ENCODE measurements at places on chromosomes 5 and 9.
A peak's percentile ranks its signal among the peaks of the same experiment; 100 is the strongest.

- no peak for DNase-seq
Measured at GRCh38 chr5:61746831-61747575, 414.9 kb downstream of the ZSWIM6 start.

DNA sequence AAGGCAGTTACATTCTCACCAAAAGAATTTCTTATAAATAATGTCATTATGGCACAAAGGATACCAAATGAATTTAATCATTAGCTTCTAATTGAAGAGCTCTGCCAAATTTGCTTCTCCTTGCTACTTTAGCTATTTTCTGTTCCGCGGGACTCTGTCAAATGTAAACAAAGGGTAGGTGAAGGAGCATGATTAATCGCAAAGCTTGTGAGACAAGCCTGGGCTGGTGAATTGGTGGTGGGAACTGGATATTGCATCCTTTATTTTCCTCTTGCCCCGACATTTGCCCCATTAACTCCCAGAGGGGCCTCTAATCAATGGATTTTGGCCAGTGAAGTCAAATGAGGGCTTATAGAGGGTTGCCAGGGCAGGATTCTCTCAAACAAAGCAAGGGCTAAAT lies 234.2 kb upstream of the RFX3 start:
- DNase-seq, result no peak

- DNase-seq, result no peak
Measured at GRCh38 chr5:93748875-93749397, 7.5 kb upstream of the POU5F2 start.

DNA sequence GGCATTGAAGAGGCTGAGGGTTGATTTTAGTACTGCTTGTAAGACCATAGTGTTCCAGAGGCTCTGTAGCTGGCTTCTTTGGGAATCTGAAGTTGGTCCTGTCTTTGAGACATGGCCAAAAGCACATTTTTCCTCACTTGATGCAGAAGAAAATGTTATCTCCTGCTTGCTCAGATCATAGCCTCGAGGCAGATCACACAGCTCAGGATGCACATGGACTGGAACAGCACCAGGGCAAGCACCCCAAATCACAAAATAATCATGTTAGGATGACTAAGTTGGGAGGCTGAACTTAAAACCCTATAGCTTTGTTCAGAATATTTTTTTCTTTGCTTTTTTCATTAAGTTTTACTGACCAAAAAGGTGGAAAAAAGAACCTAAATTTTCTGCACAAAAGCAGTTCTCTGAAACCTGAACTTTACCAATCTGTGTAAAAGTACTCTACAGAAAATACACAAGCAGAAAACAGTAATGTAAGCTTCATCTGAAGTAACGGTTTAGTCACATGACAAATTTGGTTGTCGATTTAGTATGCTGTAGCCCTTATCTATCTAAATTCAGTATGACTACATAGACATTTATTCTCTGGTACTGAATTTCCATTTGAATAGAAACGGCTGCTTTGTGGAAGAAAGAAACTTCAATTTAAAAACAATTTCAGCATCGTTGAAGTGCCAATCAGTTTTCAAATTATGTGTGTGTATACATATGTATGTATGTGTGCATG lies 3.4 kb downstream of the KLHL9 start:
- no peak for DNase-seq

DNA sequence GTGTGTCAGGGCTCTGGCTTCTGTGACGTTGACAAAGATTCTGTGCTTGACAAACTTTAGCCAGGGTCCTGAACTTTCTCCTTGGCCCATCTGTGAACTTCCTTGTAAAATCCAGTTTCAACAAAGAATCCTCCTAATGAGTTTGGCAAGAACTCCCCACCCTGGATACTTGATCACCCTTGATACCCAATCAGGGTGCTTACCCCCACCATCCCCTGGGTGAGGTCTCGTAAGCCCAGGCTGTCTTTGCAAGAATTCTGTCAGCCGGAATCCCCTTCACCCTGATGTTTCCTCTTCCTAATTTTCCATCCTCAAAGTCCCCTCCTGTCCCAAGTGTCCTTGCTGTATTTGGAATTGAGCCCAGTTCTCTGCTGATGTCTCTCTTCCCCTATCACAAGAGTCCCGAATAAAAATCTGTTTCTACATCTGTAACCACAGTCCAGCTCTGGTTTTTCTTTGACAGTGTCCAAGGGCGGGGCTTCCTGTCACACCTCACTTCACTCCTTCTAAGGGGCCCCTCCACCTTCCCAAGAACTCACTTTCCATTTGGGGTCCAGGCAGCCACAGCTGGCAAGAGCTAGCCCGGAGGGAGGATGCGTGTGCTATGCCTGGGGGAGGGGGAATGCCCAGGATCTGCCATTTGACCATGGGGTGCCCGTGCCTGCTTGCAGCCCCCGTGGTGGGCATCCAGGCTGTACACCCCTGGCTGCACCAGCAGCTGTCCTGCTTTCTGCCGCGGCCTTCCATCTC lies 2.7 kb upstream of the CARD19 start:
- DNase-seq, result peak; percentile 31

GRCh38 chr9:11135851-11136250 lies 523.0 kb upstream of the PTPRD start:
- DNase-seq, result no peak

GRCh38 chr5:344668-345067 lies 23.2 kb downstream of the AHRR start:
- no peak for DNase-seq

GRCh38 chr9:134224127-134224526 lies 59.8 kb upstream of the RNU6ATAC start:
- no peak for DNase-seq

DNA sequence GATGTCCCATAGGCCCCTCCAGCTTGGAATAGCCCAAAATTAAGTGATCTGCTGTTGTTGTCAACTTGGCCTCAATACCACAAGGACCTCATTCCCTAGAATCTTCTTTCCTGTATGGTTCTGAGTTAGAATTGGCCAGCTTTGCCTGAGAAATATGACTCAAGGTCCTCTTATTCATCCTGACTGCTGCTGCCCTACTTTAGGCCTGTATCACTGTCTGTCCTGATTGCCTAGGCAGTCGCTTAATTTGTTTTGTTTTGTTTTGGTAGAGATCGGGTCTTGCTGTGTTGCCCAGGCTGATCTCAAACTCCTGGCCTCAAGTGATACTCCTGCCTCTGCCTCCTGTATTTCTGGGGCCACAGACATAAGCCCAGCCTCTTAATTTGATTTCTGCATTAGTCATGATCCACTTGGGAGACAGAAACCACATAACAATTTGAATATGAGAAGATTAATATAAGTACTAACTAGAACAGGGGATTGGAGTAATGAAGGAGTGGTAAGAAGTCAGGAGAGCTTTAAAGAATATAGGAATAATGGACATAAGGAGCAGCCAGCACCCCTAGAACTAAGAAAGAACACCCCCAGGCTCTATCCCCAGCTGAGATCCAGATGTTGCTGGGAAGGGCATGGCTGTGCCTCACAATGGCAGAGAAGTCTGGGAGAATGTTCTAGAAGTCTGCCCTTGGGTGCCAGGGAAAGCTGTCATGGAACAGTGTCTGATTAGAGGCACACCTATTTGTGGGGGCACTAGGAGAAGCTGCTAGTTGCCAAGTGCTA lies 4.6 kb downstream of the TEX53 start:
- no peak for DNase-seq

GRCh38 chr9:128007566-128008138 lies 26.9 kb upstream of the EEIG1 start:
- no peak for DNase-seq

DNA sequence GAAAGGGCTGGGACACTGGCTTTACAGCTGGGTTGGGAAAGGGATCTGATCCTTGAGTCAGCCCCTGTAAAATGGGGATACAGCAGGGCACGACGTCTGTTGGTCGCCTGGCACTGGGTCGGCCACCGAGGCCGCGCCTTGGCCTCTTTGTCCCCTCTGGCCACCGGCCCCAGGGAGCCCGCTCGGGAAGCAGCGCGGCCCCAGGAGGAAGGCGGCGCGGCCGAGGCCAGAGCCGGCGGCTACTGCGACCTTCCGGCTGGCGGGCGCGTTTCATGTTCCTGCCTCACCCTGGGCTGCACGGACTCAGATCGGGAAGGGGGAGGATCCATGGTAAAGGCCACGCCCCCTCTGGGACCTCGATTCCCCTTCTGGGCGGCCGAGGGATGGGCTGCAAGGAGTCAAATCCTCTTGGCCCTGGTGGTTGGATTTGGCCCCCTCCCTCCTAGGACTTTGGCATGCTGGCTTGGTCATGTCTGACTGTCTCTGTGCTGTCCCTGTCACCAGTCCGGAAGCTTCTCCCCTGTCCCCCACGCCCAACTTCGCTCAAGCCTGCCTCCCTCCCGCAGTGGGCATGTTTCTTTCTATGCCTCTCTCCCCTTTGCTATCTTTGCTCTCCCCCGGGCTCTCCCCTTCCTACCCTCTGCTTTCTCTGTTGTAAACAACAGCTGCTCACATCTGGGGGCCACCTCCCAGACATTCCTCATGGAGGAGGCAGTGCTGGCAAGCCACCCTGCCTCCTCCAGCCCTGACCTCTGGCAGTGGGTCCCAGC lies 25.8 kb downstream of the FPGS start:
- peak; percentile 95 for DNase-seq

DNA sequence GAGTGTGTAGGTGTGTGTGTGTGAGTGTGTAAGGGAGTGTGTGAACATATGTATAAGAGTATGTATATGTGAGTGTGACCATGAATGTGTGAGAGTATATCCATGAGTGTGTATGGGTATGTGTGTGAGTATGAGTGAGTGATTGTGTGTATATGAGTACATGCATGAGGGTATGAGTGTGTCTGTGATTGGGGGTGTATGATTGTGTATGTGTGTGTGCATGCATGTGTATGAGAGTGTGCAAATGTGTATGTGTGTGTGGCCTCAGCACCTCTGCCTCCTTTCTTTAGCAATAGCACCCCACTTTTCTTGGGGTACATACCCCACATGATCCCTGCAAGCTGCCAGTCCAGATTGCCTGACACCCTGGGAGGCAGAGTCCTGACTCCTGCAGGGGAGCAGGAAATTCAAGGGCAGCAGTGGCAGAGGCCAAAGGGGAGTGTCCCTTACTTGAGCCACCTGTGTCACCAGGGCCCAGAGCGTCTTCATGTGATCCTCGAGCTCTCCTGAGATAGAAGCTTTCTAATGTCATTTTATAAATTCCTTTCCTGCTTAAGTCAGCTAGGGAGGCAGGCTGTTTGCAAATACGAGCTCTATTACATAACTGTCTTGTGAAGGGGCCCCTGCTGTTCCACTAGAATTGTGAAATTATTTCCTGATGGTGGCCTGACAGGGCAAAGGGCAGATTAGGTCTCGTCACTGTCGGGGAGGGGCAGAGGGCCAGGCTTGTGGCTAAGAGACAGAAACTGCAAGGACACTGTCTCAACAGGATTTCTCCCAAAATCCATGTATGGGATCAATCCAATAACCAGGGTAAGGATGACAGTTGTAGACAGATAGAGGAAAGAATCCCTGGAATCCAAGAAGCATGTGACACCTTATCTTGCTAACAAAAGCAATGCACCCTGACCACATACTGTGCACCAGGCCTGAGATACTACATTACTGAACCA lies 389.1 kb downstream of the GADD45G start:
- DNase-seq, result no peak

- no peak for DNase-seq
Measured at GRCh38 chr5:54217826-54218503, 92.4 kb downstream of the ARL15 start.

GRCh38 chr9:109717342-109717741 lies 62.7 kb upstream of the PALM2AKAP2 start:
- DNase-seq, result no peak

DNA sequence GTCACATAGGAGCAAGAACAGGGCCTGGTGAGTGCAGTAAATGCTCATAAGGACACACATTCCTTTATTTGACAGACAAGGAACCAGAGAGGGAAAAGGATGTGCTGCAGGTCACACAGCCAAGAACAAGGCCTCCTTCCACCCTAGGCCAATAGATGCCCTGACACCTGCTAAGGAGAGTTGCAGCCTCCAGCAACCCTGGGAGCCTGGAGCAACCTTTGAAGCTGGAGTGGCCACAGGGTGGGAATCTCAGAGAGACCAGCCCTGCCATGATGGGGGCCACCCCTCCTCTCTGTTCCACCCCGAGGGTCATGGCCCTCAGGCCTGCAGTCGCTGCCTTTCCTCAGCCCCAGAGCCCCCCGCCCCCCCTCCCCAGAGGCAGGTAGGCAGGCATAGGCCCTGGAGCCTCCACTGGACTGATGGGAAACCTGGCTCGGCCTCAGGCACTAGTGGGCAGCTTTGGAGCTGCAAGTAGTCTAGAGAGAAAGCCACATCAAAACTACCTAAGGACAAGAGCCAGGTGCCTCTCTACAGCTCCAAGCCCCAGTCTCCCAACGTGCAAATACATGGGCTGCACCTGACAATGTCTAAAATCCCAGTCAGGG lies 116.1 kb upstream of the SPOCK1 start:
- peak; percentile 60 for DNase-seq

DNA sequence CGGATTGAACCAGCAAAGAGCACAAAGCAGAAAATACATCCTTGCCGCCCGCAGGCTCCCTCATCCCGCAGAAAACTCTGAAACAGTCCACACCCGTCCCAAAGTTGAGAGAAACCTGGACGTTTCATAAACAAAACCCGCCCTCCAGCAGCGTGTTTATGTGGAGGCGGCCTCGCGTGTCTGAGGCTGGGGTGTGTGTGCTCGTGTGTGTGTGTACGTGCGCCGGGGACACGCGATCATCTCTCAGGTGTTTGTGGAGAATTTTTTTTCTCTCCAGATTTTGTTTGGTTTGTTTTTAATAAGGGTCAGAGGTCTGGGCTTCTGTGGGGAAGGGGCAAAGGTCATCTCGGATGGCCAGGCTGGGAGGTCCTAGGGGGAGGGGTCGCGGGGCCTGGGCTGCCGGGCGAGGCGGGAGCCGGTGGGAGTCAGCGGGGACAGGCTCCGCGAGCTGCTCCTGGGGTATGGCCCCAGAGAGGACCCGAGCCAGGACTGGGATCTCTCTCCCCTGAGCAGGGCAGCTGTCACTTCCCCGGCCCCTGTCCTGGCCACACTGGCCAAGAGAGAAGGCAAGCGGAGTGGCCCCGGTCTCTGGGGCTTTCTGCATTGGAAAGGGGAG lies 206.4 kb downstream of the C9orf50 start:
- no peak for DNase-seq

DNA sequence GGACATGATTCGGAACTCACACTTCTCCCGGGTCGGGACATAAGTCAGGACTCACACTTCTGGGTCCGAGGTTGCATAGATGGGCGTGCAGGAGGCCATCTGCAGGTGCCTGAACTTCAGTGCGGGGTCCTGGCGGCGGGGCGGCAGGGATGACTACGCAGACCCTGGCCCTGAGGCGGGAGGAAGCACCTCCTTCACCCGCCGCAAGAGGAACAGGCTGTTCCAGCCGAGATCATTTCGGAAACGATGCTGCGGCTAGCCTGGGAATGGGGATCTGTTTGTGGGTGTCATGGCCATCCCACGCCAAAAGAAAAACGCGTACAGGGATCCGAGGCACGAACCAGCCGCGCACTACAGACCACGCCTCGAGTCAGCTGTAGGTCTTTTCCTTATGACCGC lies 196.6 kb downstream of the TTLL11 start:
- DNase-seq, result no peak

DNA sequence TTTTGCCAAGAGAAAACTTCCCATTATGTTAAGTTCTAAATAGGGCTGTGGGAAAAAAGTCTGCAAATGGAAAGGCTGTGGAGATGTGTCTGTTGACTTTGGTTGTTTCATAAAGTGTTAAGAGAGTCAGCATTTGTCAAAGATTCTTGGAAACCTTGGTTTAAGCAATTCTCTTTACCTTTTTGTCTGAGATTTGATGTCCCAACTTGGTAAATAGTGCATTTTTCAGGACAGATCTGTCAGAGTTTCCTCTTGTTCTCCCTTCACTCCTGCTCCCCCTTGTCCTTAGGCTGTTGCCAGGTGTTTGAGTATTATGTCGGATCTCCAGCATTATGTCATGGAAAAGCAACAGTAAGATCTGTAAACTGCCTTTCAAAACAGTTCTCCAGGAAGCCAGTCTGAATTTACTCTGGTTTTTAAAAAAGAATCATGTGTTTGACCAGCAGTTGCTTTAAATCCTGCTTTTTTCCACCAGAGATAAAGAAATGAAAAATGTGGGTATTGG lies 79.1 kb upstream of the ADAMTSL1 start:
- DNase-seq, result no peak

All from vagina (tissue), 2 donors.